Muscle of leg (tissue), 16 donors: ENCODE measurements at places on chromosomes 3 and 15. TPM values are rescaled to one million over a fixed set of nuclear protein-coding genes. Genes with fewer than 3 reads are reported as not detected.

GRCh38 chr15:83657549-83657948 is 3.6 kb downstream of the ADAMTSL3 start:
- peak; percentile 46 for DNase-seq

GRCh38 chr15:42053914-42054313 is 33.1 kb upstream of the PLA2G4E start:
- DNase-seq: no peak

GRCh38 chr3:172201870-172202236 is 162.5 kb downstream of the FNDC3B start:
- DNase-seq: peak; percentile 95

- DNase-seq: no peak
These were observed 10.5 kb upstream of the IP6K2 start for GRCh38 chr3:48727511-48727910.

DNA sequence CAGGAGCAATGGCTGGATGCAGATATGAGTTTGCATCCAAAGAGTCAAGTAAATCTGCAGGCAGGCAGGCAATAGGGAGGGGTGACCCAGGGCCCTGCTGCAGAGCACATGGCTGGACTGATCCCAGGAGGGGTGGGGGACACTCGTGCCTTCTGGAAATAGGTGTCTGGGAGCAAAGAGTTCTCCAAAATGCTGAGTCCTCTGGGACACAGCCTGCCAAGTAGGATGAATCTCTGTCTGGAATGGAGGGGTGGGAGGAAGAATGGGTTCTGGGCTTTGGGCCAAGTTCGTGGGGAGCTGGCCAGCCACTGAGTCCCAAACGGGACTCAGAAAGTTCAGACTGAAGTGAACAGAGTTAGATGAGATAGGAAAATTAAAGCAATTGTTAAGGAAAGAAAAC is 214.5 kb downstream of the MTHFS start:
- peak; percentile 80 for DNase-seq

The PRSS50 gene
- polyA plus RNA-seq: 0.11 TPM

The SLC12A1 gene
- 0.16 TPM for polyA plus RNA-seq

The TNFAIP8L3 gene
- 1.6 TPM for polyA plus RNA-seq
